ENCODE measurements at places on chromosomes 1 and 21. TPM values are rescaled to one million over a fixed set of nuclear protein-coding genes. Genes with fewer than 3 reads are reported as not detected.

DNA sequence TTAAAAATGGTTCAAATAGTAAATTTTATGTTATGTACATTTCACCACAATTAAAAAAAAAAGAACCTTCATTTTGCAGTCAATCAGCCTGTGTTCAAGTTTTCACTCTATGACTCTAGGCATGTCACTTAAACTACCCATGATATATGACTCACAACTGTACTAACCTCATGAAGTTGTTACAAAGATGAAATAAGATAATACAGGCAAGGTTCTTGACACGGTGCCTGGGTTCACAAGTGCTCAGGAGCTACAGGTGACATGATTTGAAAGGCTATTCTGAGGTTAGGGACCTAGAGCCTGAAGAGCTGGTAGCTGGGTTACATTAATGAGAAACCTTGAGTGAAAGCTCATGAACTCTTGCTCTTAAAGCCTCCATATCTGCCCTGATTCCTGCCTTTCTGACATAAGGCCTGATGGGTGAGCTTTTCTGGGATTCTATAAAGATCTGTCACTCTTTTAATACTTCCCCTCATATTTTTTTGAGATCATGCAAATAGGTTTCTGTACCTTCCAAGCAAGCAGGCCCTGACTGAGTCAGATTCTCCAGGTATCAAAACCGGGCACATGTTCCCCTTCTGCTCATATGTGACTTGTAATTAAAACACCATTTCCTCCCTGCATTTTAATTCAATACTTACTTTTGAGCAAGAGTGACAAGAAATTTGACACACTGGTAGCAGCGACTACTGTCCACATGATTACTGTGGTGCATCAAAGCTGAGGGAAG lies 34.0 kb downstream of the PCSK9 start:
- H3K27me3 ChIP-seq: no peaks in the 10 kb centered on the region
- no peak for DNase-seq

GRCh38 chr1:241591736-241592135 lies 48.4 kb downstream of the CHML start:
- DNase-seq: no peak
- H3K27me3 ChIP-seq: no peaks in the 10 kb centered on the region
- peaks cover 12% of the 10 kb centered on the region for H3K4me1 ChIP-seq
- no peak overlapping the region for H3K4me3 ChIP-seq
- peaks cover 14% of the 10 kb centered on the region for H3K36me3 ChIP-seq

GRCh38 chr1:91513706-91514105 lies 13.1 kb downstream of the CDC7 start:
- DNase-seq: no peak
- H3K27ac ChIP-seq: no peak overlapping the region
- no peaks in the 10 kb centered on the region for H3K27me3 ChIP-seq

GRCh38 chr21:32245971-32246370 lies 32.9 kb downstream of the MIS18A start:
- no peak for DNase-seq
- H3K27me3 ChIP-seq: peaks cover 9% of the 10 kb centered on the region
- H3K27ac ChIP-seq: no peak overlapping the region
- no peak overlapping the region for H3K4me3 ChIP-seq

DNA sequence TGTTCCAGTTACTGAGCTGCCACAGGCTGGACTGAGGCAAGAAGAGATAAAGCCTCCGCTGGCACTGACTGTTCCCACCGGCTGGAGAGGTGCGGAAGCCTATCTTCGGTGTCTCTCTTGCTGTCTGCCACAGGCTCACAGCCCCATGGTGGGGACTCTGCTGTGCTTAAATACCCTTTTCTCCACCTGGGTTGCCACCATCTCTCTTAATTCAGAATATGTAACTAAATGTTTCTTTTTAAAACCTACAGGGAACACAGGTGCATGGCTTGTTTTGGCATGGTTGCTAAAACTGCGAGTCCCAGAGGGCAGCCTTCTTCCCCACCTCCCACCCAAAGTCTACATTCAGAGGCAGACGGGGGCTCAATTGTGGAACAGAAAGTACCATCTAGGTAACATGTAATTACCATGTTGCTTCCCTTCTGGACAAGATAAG lies 8.1 kb upstream of the LBR start:
- H3K27ac ChIP-seq: no peak overlapping the region
- H3K36me3 ChIP-seq: no peaks in the 10 kb centered on the region
- H3K4me3 ChIP-seq: no peak overlapping the region
- H3K27me3 ChIP-seq: no peaks in the 10 kb centered on the region

The CRNN gene
- not detected for total RNA-seq

DNA sequence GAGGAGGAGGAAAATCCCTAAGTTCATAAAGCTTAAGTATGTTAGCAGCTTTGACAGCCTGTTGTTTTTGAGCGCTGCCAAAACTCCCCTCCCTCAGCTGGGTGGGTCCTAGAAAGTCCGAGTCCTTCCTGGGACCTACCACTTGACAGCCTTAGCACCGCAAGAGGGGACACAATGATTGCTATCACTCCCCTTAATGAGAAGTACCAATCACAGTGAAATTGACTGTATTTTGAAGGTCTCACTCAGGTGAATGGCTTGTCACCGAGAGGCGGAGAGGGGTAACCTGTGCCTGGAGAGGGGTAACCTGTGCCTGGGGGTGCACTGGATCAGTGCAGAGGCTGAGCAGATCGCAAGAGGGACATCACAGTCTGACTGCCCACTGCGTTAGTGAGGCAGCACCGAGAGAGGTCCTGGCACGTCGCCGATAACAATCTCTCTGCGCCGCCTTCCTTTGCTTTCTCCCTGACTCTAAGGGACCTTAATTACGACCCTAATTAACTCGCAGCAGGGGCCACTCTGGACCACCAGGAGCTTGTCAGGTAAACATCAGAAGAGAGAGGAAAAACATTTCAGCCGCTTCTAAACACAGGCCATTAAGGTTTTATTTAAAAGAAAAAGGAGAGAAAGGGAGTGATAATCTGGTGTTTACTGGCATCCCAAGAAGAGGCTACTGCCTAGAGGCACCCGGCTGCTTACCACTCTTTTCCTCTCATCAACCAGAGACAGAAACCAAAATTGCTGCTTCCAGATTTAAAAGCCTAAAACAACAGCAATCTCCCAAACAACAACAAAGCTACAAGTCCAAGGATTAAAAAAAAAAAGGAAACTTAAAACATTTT lies 25.7 kb upstream of the KCNK1 start:
- H3K27me3 ChIP-seq: peaks cover 18% of the 10 kb centered on the region
- no peak overlapping the region for H3K27ac ChIP-seq
- no peaks in the 10 kb centered on the region for H3K4me1 ChIP-seq
- H3K36me3 ChIP-seq: no peaks in the 10 kb centered on the region
